ENCODE measurements at places on chromosomes 7 and 10. TPM values are rescaled to one million over a fixed set of nuclear protein-coding genes. Genes with fewer than 3 reads are reported as not detected.

DNA sequence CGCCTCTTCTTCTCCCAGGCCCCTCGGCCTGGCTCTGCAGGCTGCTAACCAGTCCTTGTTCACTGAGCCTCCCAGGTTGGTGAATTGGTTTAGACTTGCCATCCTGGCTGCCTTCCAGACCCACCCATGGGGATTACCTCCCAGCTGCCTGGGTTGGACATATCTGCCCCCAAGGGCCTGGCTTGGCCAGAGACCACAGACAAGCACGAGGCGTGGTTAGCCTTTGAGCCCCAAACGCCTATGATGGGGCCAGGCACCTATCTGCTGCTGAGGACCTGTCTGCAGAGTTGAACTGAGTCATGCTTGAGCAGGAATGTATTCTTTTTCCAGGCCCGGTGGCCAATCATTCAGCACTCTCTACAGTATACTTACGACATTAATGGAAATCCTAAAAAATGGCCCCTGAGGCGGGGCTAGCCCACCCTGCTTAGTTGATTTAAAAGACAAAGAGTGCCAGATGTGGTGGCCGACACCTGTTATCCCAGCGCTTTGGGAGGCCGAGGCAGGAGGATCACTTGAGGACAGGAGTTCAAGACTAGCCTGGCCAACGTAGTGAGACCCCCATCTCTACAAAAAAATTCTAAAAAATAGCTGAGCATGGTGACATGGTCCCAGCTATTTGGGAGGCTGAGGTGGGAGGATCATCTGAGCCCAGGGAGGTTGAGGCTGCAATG lies 361.5 kb downstream of the FRMD4A start:
- DNase-seq: no peak

DNA sequence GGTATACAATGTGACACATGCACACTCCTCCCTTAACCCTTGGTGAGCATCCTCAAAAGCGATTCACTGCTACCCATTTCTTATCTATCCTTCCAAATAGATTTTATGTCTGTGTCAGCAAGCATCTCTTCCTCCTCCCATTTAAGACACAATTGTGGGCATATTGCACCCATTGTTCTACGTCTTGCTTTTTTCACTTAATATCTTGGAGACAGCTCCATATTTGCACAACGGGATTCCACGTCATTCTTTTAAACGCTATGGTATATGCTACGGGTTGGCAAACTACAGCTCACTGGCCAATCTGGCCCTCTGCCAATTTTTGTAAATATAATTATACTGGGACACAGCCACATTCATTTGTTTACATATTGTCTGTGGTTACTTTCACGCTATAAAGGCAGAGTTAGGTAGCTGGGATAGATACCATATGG lies 88.6 kb downstream of the RNF216 start:
- DNase-seq: no peak

GRCh38 chr7:86951895-86952294 lies 107.6 kb downstream of the ELAPOR2 start:
- DNase-seq: no peak

DNA sequence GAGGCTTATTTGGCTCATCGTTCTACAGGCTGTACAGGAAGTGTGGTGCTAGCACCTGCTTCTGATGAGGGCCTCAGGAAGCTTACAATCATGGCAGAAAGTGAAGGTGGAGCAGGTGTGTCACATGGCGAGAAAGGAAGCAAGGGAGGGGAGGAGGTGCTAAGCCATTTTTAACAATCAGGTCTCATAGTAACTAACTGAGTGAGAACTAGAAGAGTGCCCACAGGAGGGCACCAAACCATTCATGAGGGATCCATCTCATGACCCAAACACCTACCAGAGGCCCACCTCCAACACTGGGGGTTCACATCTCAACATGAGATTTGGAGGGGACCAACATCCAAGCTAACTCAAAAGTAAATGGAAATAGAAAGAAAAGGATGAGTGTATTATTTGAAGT lies 78.1 kb downstream of the CXCL12 start:
- no peak for DNase-seq

DNA sequence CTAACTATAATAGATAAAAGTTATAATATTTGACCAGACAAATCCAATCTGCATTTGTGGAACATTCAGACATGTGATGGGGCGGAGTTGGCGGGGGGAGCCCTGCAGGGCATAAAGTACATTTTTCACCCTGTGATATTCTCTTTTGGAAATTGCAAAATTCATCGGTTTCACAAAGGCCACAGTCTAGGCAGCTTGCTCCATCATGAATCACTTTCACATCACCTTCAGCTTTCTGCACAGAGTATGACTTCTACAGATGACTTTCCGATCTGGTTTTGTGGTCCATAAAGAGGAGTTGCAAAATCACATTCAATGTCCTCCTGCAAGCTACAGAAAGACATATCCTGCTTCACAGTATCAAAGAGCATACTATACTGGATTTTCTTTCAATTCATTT lies 51.4 kb upstream of the APBB1IP start:
- DNase-seq: no peak

DNA sequence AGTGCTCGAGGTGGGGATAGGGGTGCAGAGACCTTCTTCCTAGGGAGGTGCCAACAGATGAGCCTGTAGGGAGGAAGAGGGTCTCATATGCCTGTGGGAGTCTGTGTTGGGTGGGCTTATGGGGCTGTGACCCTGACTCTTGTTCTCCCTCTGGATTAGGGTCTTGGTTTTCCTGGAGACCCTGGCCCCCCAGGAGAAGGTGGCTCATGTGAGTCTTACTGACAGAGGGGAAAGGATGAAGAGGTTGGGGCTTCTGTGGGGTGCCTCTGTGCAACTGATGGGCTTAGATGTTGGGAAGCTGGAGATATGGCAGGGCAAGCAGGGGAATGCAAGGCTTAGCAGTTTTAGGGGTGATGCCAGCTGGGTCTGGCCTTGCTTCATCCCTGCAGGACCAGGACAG lies 20.2 kb upstream of the VOPP1 start:
- DNase-seq: no peak

GRCh38 chr10:10870523-10871241 lies 147.0 kb upstream of the CELF2 start:
- no peak for DNase-seq

DNA sequence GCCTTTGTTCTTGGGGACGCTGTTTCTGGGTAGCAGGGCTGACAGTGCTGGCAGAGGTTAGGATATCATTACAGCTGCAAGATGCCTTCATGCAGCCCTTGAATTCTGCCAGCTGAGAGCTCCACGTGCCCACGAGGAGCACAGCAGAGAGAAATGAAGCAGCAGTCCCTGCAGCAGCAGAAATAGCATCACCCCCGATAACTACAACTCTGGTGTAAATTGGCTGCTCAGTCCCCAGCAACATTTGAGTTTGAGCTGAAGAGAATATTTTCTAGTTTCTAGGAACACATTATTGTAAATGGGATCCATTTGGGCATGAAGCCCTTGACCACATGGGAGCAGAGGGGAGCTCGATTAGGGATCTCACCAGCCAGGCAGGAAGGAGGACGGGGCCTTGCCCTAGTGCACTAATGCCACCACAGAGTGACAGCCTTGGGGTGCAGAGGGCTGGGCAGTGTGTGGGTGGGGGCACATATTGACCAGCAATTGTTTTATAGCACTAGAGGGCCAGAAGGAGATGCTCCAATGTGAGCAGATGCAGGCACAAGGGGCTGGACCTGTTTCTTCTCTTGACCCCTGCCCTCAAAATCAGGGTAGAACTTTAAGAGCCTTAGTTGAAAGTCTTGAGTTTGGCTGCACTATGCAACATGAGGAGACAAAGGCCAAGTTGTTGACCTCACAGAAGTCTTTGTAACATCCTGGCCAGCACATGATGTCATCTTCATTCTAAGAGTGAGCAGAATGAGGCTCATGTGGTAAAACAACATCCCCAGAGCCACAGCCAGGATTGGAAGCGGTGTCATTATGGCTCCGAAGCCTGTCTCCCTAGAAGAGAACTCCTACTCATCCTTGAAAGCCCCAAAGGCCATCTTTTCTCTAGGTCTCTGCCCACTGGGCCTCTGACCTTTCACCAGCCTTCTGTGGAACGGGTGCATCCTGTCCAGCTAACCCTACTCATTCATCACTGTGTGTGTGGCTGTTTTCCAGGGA lies 52.6 kb downstream of the ADCY1 start:
- DNase-seq: no peak

- DNase-seq: no peak
Observed at GRCh38 chr10:133475425-133475734, 21.6 kb downstream of the SCART1 start.

DNA sequence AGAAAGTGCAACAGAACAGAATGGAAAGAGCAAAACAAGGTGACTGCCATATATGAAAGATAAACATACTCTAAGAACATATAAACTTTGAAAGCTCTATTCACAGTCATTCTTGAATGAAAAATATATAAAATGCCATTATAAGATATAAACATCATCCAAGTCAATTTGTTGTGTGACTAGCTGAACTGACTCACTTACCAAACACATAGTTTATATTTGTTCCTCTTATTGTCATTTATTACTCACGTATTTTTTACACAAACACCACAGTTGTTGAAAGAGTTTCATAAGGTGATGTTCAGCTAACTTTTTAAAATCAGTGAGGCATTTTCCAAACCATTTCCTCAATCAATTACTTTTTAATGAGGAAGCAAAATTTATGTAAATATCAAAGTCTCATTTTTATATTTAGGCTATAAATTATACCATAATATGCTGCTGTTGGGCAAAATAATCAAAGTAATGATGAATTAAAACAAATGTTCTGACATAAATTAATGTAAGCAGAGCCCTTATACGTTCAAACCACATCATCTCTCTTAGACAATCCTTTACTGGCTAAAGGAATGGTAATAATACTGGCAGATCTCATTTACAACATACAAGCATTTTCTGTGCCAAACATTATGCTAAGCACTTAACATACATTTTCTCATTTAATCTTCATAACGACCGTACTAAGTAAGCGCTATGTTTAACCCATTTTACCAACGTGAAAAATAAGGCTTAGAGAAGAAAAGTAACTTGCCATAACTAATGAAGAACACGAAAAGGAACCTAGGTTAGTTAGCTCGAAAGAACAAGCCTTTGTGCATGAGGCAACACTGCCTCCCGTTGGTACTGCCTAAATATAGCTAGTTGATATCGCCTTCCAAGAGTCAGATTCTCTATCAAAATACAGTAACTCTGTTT lies 7.3 kb downstream of the LRRN3 start:
- no peak for DNase-seq

GRCh38 chr7:11648980-11649379 lies 183.0 kb downstream of the THSD7A start:
- DNase-seq: no peak

DNA sequence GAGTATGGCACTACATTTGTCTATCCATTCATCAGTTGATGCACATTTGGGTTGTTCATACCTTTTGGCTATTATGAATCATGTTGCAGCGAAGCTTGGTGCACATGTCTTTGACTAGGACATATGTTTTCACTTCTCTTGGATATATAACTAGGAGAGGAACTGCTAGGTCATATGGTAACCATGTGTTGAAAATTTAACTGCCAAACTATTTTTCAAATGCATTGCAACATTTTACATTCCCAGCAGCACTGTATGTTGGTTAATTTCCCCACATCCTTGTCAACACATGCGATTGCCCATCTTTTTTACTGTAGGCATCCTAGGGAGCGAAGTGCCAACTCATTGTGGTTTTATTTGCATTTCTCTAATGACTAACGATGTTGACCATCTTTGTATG lies 183.4 kb downstream of the PRKCQ start:
- no peak for DNase-seq

STAMBPL1 gene
- 6.8 TPM for total RNA-seq

ANKRD61 gene
- total RNA-seq: not detected

PNLIPRP1 gene
- total RNA-seq: 2.1 TPM

FRMD4A gene
- total RNA-seq: 55.4 TPM

KAZALD1 gene
- total RNA-seq: 3.8 TPM

MSS51 gene
- 2.0 TPM for total RNA-seq

TLL2 gene
- total RNA-seq: 6.7 TPM

OPN4 gene
- total RNA-seq: not detected

AZGP1 gene
- 104 TPM for total RNA-seq

MMD2 gene
- total RNA-seq: not detected

ZNF277 gene
- 29.4 TPM for total RNA-seq

Data from mucosa of gallbladder (tissue), 1 donor.